ENCODE measurements at places on chromosomes 4 and X.
A peak's percentile ranks its signal among the peaks of the same experiment; 100 is the strongest.

- no peak for DNase-seq
Observed at GRCh38 chr4:184534511-184535391, 60.4 kb upstream of the IRF2 start.

GRCh38 chr4:150280081-150280895 lies 202.0 kb downstream of the DCLK2 start:
- no peak for DNase-seq

DNA sequence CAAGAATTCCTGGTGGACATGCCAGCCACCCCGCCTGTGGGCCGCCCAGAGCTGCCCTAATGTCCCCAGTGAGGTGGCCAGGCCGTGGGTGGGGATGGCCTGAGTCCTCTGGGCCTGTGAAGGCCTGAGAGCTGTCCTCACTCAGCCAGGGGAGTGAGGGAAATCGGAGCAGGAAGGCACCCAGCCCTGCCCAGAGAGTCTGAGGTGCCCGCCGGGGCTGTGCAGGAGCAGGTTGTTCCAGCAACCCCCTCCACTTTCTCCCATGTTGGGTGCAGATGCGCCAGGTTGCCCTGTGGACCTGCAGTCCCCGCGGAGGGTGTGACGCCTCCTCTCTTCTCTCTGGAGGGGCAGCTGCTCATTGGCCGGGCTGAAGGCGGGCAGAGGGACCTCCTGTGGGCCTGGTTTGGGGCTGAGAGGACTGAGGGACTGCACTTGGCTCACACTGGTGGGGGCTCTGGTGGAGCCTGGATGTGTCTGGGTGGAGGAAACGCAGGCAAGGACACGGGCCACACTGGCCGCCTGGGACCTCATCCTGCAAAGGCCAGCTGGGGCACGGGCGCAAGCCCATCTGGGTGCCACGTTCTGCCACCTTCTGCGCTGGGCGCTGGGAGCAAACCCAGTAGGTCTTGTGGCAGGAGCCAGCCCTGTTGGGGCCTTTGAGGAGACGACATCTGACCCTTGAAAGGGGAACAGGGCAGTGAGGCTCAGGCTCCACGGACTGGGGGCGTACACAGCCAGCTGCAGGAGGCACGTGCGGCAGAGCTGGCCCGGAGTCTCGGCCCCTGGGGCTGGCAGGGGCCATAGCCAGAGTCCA lies 14.0 kb downstream of the DOK7 start:
- DNase-seq: no peak

- DNase-seq: no peak
Observed at GRCh38 chrX:133979641-133980230, 5.7 kb downstream of the GPC3 start.

DNA sequence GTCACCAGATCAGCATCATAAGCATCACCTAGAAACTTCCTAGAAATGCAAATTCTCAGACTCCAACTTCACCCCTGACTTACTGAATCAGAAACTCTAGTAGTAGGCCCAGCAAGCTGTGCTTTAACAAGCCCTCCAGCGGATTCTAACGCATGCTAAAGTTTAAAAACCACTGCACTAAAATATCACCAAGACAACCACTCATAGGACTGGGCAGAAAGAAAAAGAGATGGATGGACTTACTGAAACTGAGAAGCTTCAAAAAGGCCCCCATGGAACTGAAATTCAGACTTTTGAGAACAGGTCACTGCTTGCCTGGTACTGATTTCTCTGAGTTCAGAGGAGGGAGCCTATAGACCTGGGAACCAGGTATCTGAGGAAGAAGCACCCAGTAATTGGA lies 40.1 kb downstream of the FAM241A start:
- no peak for DNase-seq

GRCh38 chrX:40514376-40514775 lies 66.4 kb upstream of the ATP6AP2 start:
- DNase-seq: no peak

GRCh38 chr4:74990276-74990875 lies 57.5 kb downstream of the PARM1 start:
- peak; percentile 80 for DNase-seq

DNA sequence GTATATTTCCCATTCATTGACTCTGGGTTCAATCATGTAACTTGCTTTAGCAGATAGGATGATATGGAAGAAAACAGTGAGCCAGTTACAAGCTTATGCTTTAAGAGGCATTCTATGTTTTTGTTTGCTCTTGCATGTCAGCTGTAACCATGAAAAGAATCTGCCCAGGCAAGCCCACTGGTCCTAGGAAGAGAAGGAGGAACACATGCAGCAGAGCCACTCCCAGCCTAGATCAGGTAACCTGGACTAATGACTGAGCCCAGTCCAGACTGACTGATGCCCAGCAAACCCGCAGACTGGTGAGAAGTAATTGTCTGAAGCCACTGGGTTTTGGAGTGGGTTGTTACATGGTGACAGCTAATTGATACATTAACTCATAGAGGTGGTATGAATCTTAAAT lies 167.9 kb downstream of the COL4A6 start:
- no peak for DNase-seq

DNA sequence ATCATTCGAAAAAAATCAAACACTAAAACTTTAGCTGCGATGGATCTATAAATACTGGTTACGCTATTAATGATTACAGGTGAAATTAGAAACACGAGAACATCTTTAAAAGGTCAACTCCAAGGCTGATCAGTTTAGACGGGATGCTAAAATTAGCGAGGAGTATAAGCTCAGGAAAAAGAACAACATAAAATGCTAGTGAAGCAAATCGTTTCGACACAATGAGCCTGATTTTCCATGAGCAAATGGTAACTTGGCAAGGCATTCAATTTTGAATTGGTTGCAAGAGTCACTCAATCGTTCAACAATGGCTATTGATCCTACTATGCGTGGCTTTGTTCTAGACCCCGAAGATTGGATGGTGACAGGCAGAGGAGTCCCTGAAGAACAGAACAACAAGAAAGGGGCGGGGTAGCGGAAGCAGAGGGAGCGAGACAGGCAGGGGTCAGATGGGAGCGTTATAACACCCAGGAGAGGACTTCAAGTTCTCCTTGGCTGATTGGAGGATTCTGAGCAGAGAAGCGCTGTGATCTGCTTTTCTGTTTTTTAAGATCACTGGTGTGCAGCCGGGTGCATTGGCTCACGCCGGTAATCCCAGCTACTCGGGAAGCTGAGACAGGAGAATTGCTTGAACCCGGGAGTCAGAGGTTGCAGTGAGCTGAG lies 146.5 kb downstream of the RBM47 start:
- no peak for DNase-seq

DNA sequence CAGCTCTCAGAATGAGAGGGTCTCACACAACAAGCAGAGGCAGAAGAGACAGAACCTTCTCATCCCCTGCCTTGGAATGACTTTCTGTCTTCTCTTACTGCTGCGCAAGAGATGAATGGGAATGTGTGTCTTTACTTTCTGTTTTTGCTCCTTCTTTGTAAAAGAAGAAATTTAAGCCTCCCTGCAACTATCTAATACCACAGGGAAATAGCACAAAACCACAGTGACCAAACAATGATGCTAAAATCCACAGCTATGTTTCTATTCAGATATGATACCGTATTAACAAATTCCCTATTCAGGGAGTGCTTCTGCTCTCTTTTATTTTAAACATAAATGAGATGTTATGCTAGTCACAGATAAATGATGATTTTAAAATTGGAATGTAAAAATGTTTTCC lies 173.8 kb upstream of the RAI2 start:
- no peak for DNase-seq

DNA sequence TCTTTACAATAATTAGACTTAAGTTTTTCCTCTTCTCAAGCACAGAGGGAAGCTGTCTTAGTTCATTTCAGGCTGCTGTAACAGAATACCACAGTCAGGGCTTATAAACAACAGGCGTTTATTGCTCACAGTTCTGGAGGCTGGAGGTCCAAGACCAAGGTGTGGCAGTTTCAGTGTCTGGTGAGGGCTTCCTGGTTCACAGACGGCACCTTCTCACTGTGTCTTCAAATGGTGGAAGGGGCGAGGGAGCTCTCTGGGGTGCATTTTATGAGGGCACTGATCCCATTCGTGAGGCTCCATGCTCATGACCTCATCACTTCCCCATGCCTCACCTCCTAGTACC lies 115.7 kb upstream of the MXRA5 start:
- no peak for DNase-seq

GRCh38 chr4:85774000-85774399 lies 299.1 kb downstream of the ARHGAP24 start:
- DNase-seq: no peak

- no peak for DNase-seq
Observed at GRCh38 chr4:185275501-185275900, 66.1 kb downstream of the SNX25 start.

DNA sequence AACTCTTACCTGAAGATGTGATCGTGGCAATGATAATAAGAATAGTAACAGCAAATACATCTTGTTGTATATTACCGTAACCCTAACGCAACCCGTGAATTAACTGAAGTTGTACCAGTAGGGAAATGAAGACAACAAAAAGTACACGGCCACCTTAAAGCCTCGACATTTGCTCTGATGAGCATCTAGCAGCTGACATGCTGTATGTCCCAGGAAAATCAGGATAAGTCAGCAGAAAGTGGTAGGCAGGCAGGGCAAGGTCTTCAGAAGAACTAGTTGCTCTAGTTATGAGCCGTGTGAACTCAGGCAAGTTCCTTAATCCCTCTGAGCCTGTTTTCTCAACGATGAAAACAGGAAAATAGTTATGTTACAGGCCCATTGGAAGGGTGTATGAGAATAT lies 7.7 kb upstream of the ASB5 start:
- no peak for DNase-seq

DNA sequence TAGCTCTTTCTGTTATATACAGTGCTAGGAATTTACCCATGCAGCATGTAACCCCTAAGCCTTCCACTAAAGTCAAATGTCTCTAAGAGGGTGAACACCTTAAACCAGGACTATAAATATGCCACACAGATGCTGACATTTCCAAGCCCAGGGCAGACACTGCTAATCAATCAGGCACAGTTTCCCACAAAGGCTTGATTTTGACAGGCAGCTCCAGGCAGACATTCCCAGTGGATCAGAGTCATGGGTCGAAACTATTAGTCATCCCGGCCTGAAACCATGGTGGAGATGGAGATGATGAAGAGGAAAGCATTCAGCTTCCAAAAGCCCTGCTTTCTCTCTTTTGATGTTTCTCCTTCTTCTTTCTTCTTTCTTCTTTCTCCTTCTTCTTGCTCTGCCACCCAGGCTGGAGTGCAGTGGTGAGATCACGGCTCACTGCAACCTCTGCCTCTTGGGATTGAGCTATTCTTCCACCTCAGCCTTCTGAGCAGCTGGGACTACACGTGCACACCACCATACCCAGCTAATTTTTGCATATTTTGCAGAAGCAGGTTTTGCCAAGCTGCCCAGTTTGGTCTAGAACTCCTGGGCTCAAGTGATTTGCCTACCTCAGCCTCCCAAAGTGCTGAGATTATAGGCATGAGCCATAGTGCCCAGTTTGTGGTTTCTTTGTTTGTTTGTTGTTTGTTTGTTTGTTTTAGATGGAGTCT lies 21.0 kb upstream of the SORCS2 start:
- DNase-seq: no peak

- no peak for DNase-seq
Observed at GRCh38 chr4:31366041-31366440, 645.9 kb downstream of the PCDH7 start.

DNA sequence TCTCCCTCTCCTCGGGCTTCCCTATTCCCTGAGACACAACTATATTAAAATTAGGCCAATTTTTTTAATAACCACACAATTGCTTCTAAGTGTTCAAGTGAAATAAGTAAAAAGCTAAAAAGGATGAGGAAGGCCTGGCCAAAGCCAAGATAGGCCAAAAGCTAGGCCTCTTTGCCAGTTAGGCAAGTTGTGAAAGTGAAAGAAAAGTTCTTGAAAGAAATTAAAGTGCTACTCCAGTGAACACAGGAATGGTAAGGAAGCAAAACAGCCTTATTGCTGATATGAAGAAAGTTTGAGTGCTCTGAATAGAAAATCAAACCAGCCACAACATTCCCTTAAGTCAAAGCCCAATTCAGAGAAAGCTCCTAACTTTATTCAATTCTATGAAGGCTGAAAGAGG lies 114.2 kb upstream of the FAT4 start:
- DNase-seq: no peak

GRCh38 chrX:118181030-118181429 lies 64.4 kb upstream of the KLHL13 start:
- no peak for DNase-seq

DNA sequence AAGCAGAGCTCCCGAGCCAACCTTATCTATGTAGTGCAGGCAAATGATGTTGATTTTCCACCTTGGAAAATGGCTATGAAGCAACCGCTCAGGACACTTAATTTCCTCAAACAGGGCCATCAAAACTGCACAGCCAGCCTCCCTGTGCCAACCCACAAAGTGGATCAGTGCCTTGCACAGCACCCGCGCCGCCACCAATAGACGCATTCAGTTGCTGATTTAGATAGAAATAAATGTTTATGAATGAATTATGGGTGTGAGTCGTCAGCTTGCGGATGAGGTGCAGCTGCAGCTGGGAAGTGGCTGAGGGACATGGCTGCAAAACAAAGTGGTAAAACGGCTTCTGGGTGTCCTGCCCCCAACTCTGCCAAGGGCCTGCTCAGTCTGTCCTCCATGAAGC lies 47.0 kb downstream of the SOD3 start:
- no peak for DNase-seq

DNA sequence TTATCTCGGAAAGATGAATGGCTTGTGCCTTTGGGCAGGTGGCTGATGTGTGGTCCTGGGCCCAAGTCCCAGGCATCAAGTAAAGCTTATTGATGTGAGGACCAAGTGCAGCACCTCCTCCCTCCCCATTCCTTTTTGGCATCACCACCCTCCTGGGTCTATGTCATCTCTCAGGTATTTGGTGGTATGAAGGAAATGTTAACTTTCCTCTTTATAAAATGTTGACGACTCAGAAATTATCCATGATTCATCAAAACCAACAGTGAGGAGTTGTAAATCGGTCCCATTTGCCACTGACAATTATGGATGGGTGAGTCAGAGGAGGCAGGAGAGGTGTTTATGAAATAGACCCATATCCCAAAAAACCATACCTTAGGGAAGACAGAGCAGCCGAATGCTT lies 229.4 kb upstream of the GATB start:
- DNase-seq: no peak

GRCh38 chr4:104964410-104965175 lies 182.1 kb upstream of the TET2 start:
- no peak for DNase-seq

DNA sequence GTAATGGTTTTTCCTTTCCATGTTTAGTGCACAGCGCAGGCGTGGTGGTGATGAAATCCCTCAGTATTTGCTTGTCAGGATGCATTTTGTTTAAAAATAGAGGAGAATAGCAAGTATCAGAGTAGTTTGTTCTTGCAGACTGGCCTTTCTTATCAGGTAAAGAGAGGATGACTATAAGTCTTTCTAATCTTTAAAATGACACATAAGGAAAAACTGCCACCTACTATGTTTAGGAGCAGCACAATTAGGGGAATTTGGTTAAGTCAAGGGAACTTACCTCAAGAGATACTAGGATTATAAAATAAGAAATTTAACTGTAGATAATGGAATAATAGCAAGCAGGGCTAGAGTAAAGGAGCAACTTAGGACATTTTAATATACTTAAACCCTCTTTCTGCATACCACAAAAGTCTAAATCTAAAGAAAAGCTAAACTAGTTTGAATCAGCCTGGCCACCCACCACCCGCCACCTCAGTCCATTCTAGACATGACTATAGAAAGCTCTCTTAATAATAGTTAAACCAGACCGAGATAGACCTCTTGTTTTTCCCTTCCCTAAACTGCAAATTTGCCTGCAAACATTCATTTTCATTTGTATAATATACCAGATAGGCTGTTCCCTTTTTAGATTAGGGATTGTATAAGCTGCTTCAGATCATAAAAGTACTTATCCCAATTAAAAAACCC lies 62.0 kb downstream of the APOOL start:
- DNase-seq: no peak

- no peak for DNase-seq
Observed at GRCh38 chrX:56968980-56969379, 26.4 kb downstream of the SPIN3 start.

GRCh38 chr4:41365681-41366080 lies 109.0 kb downstream of the UCHL1 start:
- no peak for DNase-seq
